ENCODE measurements at places on chromosomes 1 and 21.

DNA sequence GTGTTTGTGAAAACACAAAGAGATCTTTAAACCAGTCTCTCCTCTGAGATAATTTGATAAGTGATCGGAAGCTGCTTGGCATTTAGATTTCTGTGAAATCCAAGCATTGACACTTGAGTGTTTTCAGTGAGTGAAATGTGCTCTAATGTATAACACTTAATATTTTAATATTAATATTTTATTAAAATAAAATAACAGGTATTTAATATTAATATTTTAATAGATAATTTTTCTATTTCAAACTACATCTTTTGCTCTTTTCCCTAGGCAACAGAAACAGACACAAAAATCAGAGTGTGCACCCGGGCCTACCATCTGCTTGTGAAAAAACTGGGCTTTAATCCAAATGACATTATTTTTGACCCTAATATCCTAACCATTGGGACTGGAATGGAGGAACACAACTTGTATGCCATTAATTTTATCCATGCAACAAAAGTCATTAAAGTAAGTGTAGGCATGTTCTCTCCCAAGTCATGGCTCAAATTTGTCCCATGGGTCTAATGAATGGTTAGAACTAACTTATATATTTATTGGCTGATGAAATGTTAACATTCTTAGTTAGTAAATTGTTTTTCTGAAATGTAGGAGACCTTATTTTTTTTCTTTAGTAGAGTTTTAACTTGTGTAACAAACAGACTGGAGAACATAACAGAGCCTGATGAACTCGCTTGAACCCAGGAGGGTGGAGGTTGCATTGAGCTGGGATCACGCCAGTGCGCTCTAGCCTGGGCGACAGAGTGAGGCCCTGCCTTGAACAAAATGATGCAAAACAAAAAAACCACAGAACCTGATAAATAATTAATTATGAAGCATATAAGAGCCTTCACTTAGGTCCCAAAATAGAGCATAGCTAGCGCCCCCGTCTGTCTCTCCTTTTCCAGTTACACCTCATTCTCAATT is 55.2 kb downstream of the MTR start:
- DNase-seq, result no peak

DNA sequence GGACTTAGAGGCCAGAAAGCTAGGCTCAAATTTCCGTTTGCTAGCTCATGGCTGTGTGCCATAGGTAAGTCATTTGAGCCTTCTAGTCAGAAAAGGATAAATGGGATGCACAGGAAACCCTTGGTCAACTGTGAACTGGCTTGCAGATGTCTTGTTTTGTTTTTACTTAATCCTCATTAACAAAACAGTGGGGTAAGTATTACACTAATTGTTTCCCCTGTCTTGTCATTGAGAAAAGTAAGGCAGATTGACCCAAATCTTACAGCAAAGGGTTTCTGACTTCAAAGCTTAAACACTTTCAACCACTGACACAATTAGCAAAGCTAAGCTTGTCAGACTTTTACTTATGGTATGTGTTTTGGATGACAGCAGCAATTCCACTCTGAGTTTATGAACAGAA is 291.3 kb downstream of the NTNG1 start:
- no peak for DNase-seq

GRCh38 chr1:227828786-227829185 is 13.3 kb downstream of the PRSS38 start:
- no peak for DNase-seq

DNA sequence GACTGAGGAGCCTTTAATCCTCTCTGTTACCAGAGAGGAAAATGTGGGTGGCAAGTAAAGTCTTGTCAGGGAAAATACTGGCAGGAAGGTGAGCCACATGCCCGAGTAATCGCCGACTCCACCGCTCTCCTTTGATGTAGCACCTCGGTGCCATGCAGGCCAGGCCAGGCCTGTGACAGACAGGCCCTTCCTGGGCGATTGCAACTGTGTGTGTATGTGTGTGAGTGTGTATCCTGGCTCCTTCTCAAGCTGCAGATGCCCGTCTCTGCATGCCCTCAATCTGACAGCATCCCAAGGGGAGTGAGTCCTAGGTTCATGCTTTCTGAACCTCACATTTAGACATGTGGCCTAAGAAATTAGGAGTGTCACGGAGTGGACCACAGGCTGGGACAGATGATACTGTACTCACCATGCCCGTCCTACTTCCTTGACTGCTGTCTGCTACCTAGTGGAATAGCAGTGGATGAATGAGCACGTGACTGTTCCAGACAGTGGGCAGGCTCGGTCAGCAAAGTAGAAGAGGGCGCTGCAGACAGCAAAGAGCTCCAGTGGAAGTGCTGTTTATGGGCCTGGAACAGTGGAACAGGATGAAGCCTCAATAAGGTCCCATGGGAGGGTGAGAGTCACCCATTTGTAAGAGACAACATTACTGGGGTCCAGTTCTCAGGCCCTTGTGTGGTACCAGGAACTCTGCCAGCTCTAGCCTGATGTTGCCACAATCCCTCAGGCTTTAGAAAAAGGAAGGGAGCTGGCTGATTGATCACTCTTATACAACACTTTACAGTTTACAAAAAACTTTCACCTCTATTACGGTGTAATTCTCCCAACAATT is 25.3 kb downstream of the SERTAD4 start:
- DNase-seq, result no peak

DNA sequence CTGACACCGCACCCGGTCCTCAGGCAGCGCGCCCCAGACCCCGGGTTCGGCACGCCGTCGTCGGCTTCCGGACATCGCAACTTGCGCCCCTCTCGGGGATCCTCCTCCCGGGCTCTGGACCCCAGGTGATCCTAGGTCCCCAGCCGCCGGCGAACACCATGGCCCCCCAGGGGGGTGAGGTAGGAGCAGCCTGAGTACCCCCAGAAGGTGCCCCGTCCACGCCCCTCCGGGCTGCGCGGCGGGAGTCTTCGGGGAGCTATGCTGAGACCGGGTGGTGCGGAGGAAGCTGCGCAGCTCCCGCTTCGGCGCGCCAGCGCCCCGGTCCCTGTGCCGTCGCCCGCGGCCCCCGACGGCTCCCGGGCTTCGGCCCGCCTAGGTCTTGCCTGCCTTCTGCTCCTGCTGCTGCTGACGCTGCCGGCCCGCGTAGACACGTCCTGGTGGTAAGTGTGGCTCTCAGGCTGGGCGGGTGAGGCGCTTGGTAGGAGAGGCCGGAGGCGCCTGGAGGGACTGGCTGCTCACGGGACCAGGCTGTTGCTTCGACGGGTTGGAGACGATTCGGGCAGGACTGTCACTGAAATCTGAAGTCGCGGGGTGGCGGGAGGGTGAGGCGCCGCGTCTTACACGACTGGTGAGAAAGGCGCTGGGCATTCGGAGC is 367 bp downstream of the WNT2B start:
- no peak for DNase-seq

GRCh38 chr1:102628109-102628613 is 480.2 kb downstream of the COL11A1 start:
- no peak for DNase-seq

DNA sequence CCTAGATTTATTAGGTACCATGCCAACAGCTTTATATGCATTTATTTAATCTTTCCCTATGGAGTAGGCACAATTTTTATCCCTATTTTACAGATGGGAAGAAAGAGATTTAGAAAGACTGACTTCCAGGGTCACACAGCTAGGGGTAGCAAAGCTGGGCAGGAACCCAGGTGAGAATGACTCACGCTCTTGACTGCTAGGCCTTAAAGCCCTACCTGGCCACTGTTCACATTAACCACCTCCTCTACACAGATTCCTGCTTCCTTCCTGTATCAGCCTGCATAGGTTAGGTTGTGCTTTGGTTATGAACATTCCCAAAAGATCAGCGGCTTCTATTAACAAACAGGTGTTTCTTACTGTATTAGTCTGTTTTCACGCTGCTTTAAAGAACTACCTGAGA is 53.2 kb downstream of the DNAJC6 start:
- DNase-seq, result no peak

DNA sequence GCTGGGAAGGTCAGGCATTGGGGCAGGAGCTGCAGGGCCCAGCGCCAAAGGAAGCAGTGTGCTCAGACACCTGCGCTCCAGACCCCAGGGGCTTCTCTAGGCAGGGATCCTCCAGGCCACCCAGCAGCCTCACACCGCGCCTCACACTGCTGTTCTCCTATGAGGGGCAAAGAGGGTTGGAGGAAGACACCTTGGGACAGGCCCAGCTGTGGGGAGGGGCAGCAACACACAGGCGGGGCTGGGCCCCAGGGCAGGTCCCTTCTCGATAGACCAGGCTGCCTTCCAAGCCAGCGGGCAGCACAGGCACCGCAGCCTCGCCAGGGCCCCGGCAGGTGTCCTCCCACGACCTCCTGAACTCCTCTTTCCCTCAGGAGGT is 20.7 kb upstream of the PRSS38 start:
- DNase-seq, result no peak

- DNase-seq, result no peak
Measured at GRCh38 chr1:156805766-156806511, 10.7 kb downstream of the SH2D2A start.

DNA sequence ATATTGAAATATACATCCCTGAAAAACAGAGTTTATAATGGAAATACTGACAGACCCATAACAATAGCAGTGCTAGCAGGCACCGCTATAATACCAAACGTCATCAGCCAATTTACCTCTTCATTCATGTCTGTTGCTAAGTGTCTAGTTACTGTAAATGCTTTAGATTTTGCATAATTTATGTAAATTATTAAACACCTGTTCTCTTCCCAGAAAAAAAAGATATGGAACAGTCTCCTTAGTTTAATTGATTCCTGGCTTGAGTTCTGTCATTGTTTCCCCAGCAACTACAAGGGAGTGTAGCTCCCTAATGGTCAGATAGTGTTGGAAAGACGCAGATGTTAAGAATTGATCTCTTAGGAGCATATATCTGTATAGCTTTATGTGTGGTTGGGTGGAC is 817.9 kb upstream of the ADGRL2 start:
- no peak for DNase-seq

- no peak for DNase-seq
Measured at GRCh38 chr1:231584117-231584516, 42.5 kb upstream of the DISC1 start.

DNA sequence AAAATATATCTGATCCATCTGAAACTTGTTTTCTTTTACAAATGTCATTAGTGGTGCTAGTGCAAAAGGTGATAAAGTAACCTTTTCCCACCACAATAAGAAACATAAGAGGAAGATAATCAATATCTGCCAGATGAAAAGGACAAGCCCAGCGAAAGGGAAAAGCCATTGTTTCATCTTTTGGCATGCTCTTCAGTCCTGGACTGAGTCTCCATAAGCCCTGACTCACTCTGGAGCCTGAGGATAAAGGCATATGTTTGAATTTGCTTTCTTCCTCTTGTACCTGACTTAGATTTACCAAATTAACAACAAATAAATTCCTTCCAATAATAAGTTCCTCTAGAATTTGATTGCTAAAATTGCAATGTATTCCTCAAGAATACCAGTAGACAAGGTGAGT is 13.6 kb downstream of the DNAJC11 start:
- no peak for DNase-seq

GRCh38 chr21:37006486-37007291 is at the start of gene RIPPLY3:
Gene RIPPLY3 (plus strand): TSS chr21:37006702. CDS start chr21:37006773, 71 bp downstream.
- DNase-seq, result no peak

DNA sequence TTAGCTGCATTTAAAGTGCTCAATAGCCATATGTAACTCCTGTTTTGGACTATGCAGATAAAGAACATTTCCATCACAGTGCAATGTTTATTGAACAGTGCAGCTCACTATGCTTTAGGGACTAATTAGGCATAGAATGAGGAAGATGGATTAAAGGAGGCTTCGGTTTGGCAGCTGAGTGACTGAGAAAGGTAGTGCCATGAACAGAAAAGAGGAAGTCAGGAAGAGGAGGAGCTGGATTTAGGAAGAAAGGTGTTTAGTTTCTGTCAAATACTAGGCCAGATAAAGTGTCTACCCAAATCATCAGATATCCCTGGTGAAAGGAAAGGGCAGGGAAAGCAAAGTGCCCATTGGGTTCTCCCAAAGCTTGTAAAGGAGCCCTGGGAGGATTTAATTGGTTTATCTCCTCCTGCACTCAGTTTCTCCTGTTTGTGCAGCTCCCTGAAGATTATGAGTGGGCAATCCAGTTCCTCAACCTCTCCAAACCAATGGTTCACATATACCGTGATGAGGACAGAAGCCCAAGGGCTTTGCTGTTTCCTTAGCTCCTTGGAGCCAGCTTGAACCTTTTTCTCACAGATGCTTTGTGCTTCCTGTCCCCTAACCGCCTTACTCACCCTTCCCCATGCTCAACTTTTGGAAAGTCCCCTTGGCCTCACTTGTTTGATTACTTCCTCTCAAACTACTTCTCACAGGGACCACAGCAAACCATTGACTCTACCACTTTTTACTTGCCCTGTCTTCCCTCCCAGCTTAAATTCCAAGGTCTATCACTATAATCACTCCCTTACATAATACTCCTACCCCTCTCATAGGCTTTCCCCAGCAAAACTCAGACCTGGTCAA is 3.5 kb upstream of the RAP1A start:
- no peak for DNase-seq

DNA sequence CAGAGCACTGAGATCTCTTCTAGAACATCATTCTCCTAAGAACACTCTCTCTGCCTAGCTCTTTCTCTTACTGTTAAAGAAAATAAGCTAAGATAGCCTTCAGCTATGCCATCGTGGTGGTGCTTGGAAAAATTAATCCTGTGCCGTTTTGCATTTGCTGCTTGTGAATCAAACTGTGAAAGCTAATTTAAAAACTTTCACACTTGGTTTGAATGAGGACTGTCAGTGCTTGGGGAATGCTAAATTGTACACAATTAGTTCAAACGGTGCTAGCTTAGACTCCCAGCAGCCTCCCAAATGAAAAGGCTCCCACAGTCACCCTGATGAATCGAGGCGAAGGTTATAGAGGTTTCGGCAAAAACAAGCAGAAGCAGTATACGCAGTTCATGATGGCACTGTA is 79.6 kb downstream of the DAB1 start:
- DNase-seq, result no peak

DNA sequence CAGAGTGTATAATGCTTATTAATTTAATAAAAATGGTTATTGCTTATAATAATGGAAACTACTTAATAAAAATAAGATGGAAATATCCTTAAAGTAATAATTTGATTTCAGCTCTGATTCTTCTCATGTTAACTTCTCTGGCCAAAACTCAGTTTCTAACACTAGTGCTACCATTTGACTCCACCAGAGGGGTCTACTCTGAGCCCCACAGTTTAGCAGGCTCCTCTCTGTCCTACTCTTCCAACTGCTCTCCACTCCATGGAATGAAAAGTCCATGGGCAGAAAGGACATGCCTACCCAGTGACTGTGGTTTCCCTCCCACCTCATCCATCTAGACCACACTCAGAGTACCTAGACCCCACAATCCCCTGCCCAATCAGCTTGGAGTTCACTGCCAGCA is 489.1 kb upstream of the CAMK1G start:
- no peak for DNase-seq

- DNase-seq, result no peak
Measured at GRCh38 chr1:210536254-210536961, 207.7 kb downstream of the HHAT start.
